Activated CD4-positive, alpha-beta T cell treated with anti-CD3 and anti-CD28 coated beads for 24 hours (primary cell): ENCODE measurements at places on chromosomes 16 and 17.

DNA sequence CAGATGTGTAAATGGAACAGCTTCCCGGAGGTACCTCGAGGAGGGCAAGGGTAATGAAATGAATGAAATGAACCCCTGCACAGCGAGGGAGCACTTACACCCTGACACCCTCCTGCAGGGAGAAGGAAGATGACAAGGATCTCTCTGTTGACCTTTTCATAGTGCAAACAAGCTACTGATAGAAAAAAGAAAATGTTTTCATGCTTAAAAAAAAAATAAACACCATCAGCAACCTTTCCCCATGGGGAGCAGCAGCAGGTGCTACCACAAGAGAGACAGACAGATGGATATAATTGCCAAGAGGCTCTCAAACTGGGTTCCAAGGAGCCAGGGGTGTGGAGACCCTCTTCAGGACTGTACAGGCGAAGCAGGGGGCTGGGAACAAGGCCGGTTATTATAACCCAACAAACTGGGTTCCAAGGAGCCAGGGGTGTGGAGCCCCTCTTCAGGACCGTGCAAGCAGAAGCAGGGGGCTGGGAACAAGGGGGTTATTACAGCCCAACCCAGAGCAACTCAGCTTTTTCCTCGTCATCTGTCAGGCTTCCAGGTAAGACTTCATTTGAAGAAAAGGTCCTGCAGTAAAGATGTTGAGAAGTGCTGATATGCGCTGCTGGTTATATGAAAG, 718 bp upstream of the RPH3AL start:
- no peak for DNase-seq

- no peak for DNase-seq
These were observed 15.7 kb downstream of the WNT3 start for GRCh38 chr17:46802800-46803199.

- DNase-seq, result peak; percentile 38
These were observed 240.0 kb downstream of the C16orf95 start for GRCh38 chr16:87076950-87077749.

DNA sequence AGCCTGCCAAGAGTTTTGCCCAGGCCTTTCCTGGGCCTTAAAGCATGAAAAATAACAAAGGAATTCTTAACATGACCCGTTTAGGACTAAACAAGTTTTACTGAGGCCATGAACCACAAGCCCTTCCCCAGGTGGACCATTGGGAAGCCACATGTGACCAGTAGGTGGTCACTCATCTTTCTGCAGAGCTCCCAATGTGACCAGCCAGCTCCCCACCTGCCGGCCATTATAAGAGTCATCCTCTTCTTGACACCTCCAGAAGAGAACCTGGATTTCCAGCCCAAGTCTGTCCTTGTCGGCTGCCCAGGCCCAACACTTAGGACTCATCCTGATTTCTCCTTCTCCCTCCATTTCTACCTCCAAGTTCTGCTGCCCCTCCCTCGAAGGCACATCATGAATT, 91.7 kb upstream of the DNAH17 start:
- no peak for DNase-seq

- no peak for DNase-seq
These were observed 266.7 kb downstream of the SOX9 start for GRCh38 chr17:72387487-72387886.

DNA sequence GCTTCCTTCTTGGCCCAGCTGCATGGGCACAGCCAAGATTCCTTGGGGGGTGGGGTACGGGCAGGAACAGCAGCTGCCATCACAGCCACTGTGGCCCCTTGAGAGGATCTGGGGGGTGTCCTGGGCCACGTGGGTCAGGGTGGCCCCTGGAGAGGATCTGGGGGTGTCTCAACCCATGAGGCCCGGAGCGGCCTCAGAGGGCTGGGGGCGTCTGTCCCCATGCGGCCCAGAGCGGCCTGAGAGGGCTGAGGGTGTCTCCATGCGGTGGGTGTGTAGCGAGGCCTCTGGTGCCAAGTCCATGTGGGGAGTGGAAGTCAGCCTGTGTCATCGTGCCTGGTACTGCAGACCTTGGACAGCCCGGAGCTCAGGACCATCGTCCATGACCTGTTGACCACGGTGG, 13.7 kb downstream of the TSC2 start:
- DNase-seq, result no peak

DNA sequence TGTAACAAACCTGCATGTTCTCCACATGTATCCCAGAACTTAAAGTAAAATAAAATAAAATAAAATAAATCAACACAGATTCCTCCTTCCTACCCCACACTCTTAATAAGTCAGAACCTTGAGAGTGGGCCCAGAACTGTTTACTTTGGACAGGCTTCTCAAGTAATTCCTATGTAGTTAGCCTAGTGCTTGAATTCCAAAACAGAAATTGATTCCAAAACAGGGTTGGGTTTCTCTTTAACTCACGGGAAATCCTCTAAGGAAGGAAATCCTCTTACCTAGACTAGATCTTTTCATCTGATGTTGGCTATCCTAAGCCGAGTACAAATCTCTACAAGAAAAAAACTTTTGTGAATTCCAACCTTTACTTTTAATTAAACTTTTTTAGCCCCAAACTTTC, 324.7 kb upstream of the C16orf82 start:
- DNase-seq, result no peak

DNA sequence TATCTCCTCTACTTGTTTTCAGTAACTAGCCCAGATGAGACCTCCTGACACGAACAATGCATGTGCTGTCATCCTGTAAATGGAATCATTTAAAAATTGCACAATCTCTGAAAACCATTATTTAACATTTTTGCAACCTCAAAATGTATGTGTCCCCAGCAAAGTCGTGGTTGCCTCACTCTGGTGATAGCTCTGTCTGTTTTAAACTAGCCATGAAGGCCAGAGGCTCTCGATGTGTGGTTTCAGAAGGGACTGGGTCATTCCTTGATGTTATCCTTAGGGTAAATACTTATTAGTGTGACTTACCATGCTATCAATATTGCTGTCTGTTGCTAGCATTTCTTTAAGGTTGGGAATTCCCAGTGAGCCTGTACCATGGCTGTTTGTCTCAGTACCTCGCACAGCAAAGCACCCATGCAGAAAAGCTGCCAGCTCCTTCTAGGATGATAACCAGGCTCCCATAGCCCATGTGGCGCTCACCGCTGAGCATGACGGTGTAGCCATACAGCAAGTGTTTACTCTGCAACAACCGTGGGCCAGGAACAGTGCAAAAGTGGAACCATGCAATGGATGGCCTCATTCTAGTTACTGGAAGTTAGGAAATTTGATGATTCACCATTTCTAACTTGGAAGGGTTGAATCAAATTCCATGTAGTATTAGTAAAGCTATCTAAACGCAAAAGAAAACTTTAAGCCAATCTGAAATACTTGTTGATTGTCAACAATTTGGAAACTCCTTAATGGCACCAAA, 2.9 kb upstream of the PGS1 start:
- DNase-seq, result no peak

GRCh38 chr17:19345067-19345460, 17.5 kb downstream of the B9D1 start:
- no peak for DNase-seq

- DNase-seq, result peak; percentile 55
These were observed 53.2 kb downstream of the NT5M start for GRCh38 chr17:17356149-17356930.

DNA sequence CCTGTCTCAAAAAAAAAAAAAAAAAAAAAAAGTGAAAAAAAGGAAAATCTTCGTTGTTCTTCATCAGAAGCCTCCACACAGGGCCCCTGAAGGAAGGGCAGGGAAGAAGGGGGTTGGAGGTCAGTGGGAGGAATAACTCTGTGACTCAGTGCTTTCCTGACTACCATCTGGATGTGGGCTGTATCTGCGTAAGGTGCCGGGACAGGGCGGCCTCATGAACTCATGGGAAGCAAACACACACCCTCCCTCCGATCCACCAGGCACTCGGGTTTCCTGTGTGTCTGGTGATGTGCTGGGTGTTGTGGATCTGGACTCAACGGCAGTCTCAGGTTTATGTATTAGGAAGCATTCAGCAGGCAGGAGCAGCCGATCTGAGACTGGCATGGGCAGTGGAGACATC, 691.6 kb downstream of the WWOX start:
- no peak for DNase-seq

GRCh38 chr16:84373907-84374489, 5.7 kb downstream of the ATP2C2 start:
- no peak for DNase-seq

- no peak for DNase-seq
These were observed 31.8 kb downstream of the BBS2 start for GRCh38 chr16:56488035-56488434.

- no peak for DNase-seq
These were observed 13.1 kb downstream of the BCAR1 start for GRCh38 chr16:75238132-75238852.

DNA sequence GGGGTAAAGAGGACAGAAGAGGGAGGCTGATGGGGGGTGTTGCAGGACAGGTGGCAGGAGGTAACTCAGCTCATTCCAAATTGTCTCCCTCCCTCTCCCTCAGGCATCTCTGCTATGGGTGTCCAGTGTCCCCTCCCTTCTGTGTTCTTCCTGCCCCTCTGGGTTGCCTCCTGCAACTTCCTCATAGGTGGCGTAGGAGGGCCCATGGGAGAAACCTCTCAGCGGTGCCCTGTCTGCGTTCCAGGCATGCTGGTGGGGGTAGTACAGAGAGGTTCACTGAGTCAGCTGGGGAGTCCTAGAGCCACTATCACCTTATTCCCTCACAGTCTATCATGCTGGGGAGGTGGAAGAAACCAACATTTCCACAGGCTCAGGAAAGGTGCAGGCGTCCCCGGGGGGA, 14.7 kb upstream of the ODF4 start:
- no peak for DNase-seq

DNA sequence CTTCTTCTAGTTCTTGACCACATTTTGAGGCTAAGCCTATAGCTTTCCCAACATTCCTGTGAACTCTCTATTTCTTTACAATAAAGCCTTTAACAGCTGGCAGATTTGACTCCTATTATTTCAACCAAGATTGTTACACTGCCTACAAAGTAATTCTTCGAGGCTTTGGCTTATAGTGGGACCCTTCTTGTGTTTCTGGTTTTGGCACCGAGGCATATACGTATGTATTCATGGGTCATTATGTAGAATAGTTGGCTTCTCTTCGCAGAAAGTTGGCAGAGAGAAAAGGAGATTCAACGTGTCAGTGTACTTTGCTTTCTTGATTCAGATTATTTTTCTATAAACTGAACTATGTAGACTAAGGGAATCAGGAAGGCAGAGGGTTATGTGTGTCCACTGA, 102.2 kb downstream of the ABCA8 start:
- DNase-seq, result no peak

DNA sequence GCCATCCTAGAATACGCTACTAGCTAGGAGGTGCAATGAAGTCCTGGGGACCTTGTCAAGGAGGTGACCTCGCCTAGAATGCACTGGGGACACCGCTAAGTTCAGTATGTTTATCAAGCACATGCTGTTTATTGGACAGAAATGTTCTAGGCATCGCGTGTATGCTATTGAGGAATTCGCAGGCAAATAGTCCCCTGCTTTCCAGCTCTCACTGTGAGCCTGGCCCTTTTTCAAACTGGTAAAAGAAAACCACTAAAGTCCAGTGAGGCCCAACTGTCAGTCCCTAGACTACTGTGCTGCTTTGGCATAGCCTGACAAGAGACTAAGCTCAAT, 1.2 kb upstream of the FAM222B start:
- DNase-seq, result no peak
